GM23338 (cell line): ENCODE measurements at places on chromosomes 1 and 21. TPM values are rescaled to one million over a fixed set of nuclear protein-coding genes. Genes with fewer than 3 reads are reported as not detected.
A peak's percentile ranks its signal among the peaks of the same experiment; 100 is the strongest.

DNA sequence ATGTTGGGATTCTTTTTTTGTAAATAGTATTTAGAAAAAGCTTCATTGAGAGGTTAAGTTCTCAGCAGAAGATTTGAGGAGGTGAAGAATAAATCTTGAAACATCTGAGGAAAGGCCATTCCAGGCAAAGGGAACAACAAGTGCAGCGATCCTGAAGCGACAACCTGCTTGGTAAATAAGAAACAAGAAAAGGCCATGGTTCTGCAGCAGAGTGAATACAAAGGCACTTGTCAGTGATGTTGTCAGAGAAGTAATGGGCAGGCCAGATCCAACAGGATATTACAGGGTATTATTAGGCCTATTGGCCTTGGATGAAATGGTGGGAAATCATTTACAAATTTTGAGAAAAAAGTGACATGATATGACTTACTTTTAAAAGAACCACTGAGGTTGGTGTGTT, 960.0 kb downstream of the PLA2G4A start:
- no peak overlapping the region for H3K4me3 ChIP-seq
- no peaks in the 10 kb centered on the region for H3K36me3 ChIP-seq
- no peaks in the 10 kb centered on the region for H3K27me3 ChIP-seq
- H3K4me1 ChIP-seq = 0 out of 2 replicates have a peak, but pooled peaks cover 4% of the 10 kb centered on the region

- no peak overlapping the region for H3K4me3 ChIP-seq
- H3K27me3 ChIP-seq = no peaks in the 10 kb centered on the region
- H3K27ac ChIP-seq = no peak overlapping the region
- H3K4me1 ChIP-seq = no peaks in the 10 kb centered on the region
- no peaks in the 10 kb centered on the region for H3K36me3 ChIP-seq
Measured at GRCh38 chr1:228366062-228366865, 40.4 kb downstream of the TRIM11 start.

- H3K4me1 ChIP-seq = peaks cover 8% of the 10 kb centered on the region; the same call in 1 of the 2 replicates
- no peak overlapping the region for H3K27ac ChIP-seq
- DNase-seq = peak; percentile 48
- no peak overlapping the region for H3K4me3 ChIP-seq
- no peaks in the 10 kb centered on the region for H3K36me3 ChIP-seq
Measured at GRCh38 chr1:8202182-8202905, 115.6 kb upstream of the SLC45A1 start.

- no peak overlapping the region for H3K27ac ChIP-seq
- H3K4me3 ChIP-seq = no peak overlapping the region
- no peaks in the 10 kb centered on the region for H3K4me1 ChIP-seq
Measured at GRCh38 chr1:103911450-103911849, 161.8 kb downstream of the AMY1C start.

DNA sequence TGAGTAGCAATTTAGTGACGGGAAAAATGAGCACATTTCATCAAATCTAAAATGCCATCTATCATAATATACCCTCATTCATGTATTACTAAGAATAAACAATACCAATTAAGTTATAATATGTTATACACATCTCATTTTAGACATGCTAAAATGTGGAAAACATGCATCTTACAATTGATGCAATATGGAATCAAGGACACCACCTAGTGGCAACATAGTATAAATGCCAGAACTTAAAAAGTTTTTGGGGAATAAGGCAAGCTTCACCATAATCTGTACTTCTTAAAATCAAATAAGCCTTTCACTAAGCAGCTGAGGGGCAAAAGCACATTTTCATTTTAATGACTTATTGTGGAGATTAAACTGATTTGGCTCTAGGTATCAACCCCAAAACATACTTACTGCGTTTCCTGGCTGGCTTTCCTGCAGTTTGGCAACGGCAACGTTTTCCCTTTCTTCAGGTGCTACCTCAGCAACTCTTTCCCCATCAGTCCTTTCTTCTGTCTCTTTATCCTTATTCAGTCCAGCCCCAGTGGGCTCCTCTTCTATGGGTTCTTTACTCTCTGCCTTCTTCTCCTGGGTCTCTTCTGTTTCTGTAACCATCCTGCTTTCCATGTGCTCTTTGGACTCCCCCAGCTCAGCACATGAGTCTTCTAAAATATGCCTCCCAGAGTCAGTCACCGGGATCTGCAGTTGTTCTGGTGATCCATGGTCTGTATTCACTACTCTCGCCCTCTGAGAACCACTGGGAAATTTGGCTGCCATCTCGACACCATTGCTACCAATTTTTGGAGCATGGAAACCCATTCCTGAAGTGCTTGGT, 11.4 kb downstream of the SDE2 start:
- no peak overlapping the region for H3K4me3 ChIP-seq
- no peaks in the 10 kb centered on the region for H3K27me3 ChIP-seq
- peak overlapping the region; percentile 20; the same call in 1 of the 2 replicates for H3K27ac ChIP-seq
- peaks cover 64% of the 10 kb centered on the region for H3K36me3 ChIP-seq
- H3K4me1 ChIP-seq = no peaks in the 10 kb centered on the region

- H3K36me3 ChIP-seq = no peaks in the 10 kb centered on the region
- peak overlapping the region; percentile 66 for H3K4me3 ChIP-seq
- H3K27me3 ChIP-seq = no peaks in the 10 kb centered on the region
- no peak overlapping the region for H3K27ac ChIP-seq
- DNase-seq = peak; percentile 13
Measured at GRCh38 chr1:157044326-157044725, 1.2 kb downstream of the ARHGEF11 start.

GRCh38 chr1:15214527-15214926, 32.5 kb upstream of the FHAD1 start:
- DNase-seq = no peak
- no peak overlapping the region for H3K27ac ChIP-seq
- H3K4me1 ChIP-seq = no peaks in the 10 kb centered on the region
- no peaks in the 10 kb centered on the region; the same call in 1 of the 2 replicates for H3K36me3 ChIP-seq
- H3K4me3 ChIP-seq = no peak overlapping the region
- H3K27me3 ChIP-seq = no peaks in the 10 kb centered on the region

DNA sequence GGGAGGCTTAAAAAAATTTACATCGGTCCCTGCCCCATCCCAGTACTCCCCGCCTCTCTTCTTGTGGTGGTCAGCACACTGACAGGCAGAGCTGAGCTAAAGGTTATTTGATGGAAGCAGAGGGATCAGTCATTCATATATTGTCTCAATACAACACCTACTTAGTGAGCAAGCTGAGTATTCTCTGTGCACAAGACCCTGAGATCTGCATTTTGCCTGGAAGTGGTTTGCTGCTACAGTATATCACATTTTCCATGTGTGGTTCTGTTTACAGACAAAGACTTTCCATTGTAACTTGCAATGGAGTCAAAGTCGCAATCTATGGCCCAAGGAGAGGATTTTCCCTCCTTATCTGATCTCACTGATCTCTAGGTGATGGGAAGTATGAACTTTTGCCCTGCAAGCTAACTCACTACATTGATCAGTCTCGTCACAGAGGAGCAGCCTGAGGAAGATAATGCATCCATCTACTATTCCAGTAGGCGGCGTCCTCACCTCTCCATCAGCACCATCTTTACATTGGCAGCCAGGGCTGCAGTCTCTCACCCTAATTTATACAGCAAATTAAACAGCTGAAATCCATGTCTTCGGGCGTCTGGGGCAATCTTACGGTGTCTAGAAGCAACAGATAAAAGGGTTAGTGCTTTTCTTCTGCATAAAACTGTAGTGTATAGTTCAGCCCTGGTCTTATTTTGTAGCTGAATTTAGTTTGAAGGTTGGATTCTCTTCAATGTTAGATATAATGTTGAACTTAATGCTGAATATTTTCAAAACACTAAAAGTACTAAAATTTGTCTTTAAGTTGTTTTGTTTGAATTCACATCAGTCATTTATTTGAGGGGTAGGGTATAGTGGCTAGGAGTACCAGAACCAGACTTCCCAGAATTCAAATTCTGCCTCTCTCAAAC, 3.2 kb upstream of the TRAF5 start:
- peak; percentile 85 for DNase-seq
- no peak overlapping the region for H3K4me3 ChIP-seq
- peaks cover 13% of the 10 kb centered on the region for H3K4me1 ChIP-seq
- H3K36me3 ChIP-seq = no peaks in the 10 kb centered on the region
- peaks cover 22% of the 10 kb centered on the region for H3K27me3 ChIP-seq
- H3K27ac ChIP-seq = no peak overlapping the region

The SLC44A5 gene
- 7.6 and 11.7 TPM in 2 replicates for total RNA-seq

The CHI3L2 gene
- not detected in 2 replicates for total RNA-seq

The OPTC gene
- total RNA-seq = 1.0 TPM in 1 of 2 replicates, not detected in the other

The FOXD3 gene
- 41.3 and 49.0 TPM in 2 replicates for total RNA-seq

The GPR37L1 gene
- total RNA-seq = 0.21 TPM in 1 of 2 replicates, not detected in the other

The LCE1F gene
- total RNA-seq = not detected in 2 replicates

The CSMD2 gene
- total RNA-seq = 16.6 and 18.8 TPM in 2 replicates
